Adrenal gland (tissue), 19 donors: ENCODE measurements at places on chromosomes 5 and 9.

GRCh38 chr9:95147452-95148207 is 169.9 kb downstream of the FANCC start:
- DNase-seq, result no peak

GRCh38 chr5:9197881-9198260 is 348.0 kb downstream of the SEMA5A start:
- no peak for DNase-seq

DNA sequence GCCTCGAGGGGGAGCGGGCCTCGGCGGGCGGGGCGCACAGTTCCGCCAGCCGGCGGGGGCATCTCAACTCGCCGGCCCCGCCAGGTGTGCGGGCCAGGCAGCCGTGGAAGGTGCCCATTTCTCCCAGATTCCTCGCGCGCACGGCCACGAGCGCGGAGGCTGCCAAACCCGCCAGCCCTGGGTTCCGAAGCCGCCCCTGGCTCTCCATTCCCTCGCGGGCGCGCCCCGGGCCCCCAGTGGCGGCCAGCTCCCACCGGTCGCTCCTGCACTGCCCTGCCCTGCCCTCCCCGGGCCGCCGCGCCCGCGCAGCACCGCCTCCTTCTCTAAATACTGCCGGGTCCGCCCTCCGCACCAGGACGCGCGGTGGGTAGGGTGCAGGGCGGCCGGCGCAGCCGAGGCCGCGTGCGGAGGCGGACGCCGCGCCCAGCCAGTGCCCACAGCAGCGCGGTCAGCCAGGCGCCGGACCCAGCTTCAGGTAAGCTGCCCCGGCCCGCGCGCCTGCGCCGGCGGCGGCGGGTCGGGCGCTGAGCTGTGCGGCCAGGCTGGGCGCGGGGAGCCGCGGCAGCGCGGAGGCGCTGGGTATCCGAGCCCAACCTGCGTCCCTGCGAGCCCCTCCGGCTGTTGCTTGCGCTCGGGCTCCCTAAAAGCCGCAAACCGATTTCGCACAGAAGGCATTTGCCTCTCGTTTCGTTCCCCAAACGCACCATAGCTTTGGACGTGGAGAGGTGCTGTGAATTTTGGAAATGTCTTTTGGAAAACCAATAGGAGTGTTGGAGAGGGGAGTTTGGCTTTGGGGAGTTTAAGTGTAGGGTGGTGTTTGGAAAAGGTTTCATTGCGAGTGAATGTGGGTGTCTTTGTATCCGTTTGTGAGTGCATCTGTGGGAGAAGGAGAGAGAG is at the start of gene TMEM171:
TSS of gene TMEM171 (plus strand) at position 354 of the 897 bp plus-strand sequence. CDS start 2,799 bp downstream, outside the sequence.
- DNase-seq, result peak; percentile 22

DNA sequence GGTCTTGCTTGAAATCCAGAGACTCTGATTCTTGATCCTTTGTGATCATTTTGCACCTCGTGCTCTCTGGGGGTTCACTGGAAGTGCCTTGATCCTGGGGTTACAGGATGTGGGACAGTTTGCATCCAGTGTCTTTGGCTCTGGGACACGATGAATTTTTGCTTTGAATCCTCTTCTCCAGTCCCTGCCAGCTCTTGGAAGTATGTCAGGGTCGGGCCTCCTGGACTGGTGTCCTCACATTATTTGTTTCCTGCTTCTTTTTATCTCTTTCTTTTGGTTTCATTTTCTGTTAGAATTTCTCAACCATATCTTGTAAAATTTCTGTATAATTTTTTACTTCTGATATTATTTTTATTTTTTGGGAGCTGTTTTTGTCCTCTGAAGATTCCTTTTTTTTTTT is 34.2 kb downstream of the SECISBP2 start:
- DNase-seq, result peak; percentile 81

GRCh38 chr9:82970359-82970758 is 92.6 kb downstream of the RASEF start:
- no peak for DNase-seq

DNA sequence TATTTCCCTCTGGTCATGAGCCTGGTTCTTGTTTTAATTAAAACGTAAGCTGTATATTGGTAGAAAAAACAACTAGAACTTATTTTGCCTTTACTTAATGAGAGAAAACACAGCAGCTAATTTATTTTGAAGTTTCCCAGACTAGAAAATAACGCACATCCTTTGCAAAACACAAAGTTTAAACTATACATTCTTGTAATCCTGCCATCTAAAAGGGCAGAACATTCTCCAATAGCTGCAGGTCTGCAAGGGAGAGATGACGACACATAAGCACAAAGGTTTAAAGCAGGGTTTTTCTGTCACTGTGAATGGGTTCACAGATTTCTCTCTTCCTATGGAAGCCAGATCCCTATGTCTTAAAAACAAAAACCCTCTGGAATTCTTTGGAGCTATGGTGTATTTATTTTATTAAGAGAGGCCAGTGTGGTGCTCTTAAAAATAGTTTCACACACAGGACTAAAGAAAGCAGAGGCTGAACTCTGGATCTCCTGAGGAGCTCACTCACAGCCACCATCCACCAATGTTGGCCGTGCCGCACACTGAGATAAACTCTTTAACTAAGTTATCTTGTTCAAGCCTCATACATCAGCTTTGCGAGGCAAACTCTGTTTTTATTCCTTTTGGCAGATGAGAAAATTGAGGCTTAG is 82.4 kb downstream of the SNCAIP start:
- DNase-seq, result no peak
